ENCODE measurements at places on chromosomes 6 and 20.

GRCh38 chr6:125314009-125314581 lies 12.3 kb upstream of the HDDC2 start:
- DNase-seq, result peak; percentile 33

- peak; percentile 88 for DNase-seq
Measured at GRCh38 chr20:60057866-60058807, 99.9 kb downstream of the CDH26 start.

DNA sequence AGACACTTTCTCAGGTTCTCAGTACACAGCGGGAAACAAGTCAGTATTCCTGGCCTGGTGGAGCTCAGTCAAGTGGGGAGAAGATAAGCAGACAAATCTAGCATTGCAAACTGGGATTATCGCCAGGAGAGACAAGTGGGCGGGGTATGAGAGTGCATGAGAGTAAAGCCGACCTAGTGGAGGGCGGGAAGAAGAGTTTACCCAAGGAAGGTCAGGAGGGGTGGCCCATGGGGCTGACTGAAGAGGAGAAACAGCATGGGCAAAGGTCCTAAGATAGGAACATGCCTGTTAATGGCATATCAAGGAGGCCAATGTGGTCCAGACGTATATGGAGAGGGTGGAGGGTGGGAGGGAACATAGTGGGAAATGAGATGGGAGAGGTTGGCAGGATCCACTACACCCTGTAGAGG lies 12.4 kb upstream of the CSNK2A1 start:
- DNase-seq, result no peak

GRCh38 chr6:155493694-155494143 lies 38.1 kb upstream of the NOX3 start:
- no peak for DNase-seq

- DNase-seq, result peak; percentile 81
Measured at GRCh38 chr6:170552765-170553533, at the start of gene PSMB1. TSS of gene PSMB1 (minus strand) at chr6:170553307. CDS start at chr6:170553242, 65 bp downstream.

- no peak for DNase-seq
Measured at GRCh38 chr20:21028921-21029320, 77.2 kb downstream of the LINC00237 start.

- DNase-seq, result no peak
Measured at GRCh38 chr20:64265201-64265600, 9.7 kb downstream of the PCMTD2 start.

DNA sequence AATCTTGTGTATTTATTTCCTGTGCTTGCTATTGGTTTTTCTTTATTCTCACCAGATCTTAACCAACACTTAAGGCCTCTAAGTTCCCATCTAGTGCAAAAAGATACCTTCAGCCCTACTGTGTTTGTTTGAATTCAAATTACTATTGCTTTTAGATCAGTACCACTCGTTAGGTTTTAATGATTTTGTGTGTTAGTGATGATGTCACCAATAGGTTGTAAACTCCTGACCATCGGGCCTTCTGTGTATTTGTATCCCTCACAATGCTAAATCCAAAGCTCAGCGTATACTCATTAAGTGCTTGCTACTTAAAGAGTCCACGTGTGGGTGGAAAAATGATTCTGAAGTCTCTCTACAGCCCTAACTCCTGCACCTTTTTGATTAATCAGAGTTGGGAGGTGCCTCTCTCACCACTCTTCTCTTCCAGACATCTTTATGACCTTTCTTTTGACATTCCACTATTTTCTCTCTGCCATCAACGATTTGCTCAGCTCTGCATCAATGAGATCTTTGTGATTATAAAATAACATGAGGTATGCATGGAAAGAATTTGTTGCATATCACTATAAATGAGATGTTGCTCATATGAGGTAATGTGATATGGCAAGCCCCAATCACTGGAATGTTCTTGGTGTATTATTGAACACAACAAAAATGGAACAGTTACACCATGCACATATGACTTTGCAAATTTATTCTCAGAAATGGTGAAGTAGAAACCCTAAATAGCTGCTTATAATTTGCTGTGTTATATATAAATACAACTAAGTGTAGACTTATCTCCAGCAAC lies 55.1 kb upstream of the LAMA2 start:
- DNase-seq, result no peak

DNA sequence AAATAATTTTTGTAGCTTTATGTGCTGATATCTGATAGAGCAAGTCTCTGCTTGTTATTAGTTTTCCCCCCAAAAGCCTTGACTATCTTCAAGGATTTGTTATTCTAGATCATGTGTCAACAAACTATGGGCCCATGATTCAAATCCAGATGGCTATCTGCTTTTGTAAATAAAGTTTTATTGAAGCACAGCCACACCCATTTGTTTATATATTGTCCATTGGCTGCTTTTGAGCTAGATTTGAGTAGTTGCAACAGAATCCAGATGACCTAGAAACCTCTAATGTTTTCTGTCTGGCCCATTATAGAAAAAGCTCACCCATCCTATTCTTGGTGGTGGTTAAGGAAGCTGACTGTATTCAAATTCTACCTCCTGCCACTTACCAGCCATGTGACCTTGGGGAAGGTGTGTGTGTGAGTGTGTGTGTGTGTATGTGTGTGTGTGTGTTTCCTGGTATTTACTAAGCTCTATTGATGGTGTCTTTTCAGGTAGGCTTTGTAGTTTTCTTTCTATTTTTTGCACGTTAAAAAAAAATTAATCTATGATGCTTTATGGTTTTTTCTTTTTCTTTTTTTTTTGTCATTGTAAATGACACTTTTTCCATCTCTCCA lies 1.3 kb upstream of the GTSF1L start:
- DNase-seq, result no peak

- no peak for DNase-seq
Measured at GRCh38 chr6:160455081-160455480, 106.9 kb downstream of the SLC22A3 start.

GRCh38 chr20:47642118-47642517 lies 140.4 kb downstream of the NCOA3 start:
- no peak for DNase-seq
